COR-L47 (cell line): ENCODE measurements at places on chromosomes 4 and X.
A peak's percentile ranks its signal among the peaks of the same experiment; 100 is the strongest.

DNA sequence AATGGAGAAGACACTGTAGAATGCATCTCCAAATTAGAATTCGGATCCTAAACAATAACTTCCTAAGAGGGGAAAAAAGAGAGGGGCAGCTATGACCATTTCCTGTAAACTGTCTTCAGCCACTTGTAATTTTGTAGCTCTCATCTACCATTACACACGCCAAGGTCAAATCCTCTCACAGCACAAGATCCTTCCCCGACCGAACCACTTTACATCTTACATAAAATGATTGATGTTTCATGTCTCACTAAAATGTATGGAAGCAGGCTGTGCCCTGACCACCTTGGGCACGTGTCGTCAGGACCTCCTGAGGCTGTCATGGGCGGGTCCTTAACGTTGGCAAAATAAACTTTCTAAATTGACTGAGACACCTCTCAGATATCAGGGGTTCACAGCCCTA is 24.1 kb upstream of the PBDC1 start:
- DNase-seq, result peak; percentile 23

DNA sequence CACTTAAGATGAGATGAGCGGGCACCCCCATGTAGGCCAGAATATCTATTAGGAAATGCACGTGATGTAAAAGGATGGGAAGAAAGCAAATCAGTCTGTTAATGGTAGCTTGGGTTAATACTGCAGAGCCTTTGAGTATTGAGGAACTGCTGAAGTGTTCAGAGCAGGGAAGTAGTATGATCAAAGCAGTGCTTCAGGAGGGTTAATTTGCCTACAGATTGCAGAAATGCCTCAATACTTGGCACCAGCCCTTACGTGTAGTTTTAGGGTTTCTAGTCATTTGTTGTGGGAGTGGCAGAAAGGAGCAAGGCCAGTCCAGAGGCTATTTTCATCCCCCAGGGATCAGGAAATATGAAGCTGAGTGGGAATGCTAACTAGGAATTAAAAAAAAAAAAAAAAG is 19.7 kb downstream of the ZFX start:
- DNase-seq, result no peak

DNA sequence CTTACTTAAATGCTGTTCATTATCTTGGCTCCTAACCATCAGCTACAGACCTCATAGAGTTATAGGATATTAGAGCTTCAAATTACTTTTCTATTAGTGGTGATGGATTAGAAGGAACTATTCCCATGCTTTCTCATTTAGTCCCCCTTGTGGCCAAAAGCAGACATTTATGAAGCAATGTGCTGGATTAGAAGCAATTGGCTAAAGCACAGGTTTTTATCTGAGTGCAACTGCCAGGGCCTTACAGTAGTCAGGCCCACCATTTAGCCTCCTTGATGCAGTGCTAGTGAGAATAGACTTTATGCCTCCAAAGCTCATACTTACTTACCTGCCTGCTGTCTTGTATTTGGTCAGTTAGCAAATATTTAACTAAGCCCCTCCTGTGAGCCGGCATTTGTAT is 93.0 kb downstream of the TSPAN7 start:
- peak; percentile 7 for DNase-seq

DNA sequence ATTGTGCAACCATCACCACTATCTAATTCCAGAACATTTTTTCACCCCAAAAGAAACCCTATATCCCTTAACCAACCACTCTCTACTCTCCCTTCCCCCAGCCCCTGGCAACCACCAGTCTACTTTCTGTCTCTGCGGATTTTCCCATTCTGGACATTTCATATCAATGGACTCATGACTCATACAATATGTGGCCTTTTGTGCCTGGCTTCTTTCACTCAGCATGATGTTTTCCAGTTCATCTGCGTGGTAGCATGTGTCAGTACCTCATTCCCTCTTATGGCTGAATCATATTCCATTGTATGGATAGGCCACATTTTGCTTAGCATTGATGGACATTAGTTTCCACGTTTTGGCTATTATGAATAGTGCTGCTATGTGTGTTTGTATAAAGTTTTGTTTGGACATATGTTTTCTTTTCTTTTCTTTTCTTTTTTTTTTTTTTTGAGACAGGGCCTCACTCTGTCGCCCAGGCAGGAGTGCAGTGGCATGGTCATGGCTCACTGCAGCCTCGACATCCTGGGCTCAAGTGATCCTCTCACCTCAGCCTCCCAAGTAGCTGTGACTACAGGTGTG is 335.4 kb downstream of the BCOR start:
- DNase-seq, result no peak

DNA sequence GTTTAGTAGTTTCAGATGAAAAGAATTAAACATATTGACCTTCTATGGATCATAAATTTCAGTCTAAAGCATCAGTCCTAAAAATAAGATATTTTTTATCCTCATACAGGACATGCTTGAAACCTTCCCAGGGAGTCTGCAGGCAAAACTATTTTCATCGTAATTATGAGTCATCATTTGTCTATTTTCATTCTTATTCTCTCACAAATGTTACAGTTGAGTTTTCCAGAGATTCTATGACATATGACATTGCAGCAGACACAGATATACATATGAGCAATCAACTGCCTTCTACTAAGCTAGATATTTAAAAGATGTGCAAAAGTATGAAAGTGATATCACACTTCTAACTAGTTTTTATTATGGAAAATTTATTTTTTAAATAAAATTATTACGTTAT is 398.0 kb downstream of the MAGEB5 start:
- DNase-seq, result no peak

- no peak for DNase-seq
Observed at GRCh38 chrX:11688201-11688600, 22.5 kb upstream of the ARHGAP6 start.

DNA sequence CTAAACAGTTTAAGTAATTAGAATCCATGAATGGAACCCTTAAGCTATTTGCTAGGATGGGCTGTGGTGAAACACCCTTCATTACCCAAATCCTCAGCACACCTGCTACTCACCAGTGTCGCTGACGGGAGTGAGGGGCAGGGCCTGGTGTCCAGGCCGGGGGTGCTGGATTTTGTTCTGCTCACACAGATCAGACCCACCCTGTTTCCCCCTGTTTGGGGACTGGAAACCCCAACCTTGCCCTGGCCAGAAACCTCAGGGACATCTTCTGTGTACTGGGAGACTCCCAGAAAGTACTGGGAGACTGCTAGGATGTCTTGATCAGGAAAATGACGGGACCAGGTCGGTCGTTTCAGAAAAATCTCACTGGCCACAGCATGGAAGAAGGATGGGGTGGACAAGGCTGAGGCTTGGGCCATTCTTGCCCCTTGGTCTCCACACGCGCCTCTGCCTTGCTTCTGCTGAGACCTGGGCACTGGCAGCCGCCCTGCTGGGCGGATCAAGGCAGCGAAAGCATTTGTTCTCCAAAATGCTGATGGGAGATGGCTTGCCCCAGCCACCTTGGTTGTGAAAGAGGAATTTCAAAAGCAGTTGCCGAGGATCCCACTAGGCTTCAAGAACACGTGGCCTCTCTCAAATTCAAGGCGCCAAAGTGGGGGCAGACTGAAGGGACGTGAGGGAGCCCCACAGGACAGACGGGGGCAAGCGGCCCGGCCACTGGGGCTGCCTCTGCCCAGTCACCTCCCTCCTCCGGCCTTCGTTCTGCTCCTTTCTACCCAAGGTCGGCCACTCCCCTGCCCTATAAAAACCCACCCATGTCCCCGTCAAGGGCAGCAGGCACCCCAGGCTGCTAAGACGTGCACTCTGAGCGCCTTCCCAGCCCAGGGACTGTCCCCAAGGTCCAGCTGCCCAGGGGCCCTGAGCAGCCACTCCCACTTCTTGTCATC is 23.5 kb upstream of the PDE6B start:
- DNase-seq, result no peak

- no peak for DNase-seq
Observed at GRCh38 chr4:174214101-174214878, 69.2 kb downstream of the FBXO8 start.

DNA sequence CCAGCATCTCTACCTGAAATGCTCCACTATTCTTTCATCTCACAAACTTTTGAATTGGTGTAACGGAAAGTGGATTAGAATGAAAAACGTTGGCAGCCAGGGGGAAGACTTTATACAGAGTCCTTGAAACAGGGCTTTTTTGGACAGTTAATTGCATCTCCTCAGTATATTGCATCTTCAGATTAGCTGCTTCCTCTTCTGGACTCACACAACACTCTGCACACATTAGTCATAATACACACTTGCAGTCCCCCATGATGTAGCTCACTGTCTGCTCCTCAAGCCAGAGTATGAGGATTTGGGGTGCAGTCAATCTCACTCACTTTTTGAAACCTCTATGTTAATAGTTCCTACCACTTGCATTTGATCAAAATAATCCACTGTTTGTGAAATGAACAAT is 101.0 kb downstream of the ADGRA3 start:
- no peak for DNase-seq

GRCh38 chr4:94332983-94333590 is 9.5 kb downstream of the HPGDS start:
- DNase-seq, result no peak

DNA sequence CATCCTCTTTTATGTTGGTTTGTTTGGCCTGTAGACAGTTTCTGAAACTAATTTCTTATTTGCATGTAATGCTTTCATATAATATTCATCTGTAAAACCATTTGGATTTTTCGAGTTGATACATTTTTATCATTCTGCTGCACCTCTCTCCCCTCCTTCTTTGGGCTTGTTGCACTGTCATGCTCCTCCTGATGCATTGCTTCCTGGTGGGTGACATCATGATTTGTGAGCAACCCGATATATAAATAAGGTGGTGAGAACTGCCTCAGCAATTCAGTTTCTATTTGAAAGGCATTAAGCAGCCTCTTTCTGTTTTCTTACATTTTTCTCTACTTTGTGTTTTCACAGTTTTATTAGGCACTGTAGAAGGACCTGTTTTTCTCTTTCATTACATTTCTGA is 515.7 kb downstream of the RPA4 start:
- DNase-seq, result no peak

DNA sequence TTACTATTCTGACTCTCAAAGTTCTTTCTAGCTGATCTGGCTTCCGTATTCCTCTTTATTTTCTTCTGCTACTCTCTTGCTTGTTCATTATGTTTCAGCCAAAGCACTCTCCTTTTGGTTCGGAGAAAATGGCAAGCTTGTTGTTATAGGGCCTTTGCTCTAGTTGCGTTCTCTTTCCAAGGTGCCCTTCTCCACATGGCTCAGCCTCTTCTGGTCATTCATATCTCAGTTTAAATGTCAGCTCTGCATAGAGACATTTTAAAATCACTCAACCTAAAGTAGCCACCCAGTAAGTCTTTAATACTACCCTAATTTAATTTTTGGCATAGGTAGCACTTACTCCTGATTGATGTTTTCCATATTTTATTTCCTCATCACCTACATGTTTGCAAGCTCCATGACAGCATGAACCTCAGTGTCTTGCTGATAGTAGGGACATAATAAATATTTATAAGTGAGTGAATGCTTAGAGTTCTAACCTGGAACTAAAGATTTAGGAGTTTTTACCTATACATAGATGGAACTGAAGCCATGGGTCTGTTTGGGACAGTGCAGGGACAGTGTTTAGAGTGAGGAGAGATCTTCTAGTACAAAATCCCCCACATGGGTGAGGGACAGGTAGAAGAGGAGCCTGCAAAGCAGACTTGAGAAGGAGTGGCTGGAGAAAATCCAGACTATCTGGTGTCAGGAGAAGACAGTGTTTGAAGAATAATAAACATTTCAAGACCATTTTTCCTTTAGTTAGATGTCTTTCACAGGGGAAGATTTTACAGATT is 17.9 kb downstream of the SLC30A9 start:
- no peak for DNase-seq

DNA sequence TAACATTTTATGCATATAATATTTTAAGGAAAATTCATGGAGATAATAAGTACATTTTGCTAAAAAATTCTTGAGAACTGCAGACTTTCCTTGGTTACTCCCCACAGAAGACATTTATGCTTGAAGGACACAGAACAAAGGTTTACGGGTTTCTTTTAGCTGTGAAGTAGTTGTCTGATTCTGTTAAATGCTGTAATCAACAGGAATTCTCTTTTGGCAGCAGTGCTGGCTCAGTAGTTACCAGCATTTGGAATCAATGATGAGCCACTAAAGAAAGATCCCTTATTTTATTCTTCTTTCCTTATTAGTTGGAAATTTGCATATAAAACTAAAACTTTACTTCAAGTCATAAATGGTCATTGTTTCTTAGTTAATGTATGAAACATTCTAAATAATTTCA is 199.3 kb upstream of the FAT4 start:
- no peak for DNase-seq

- no peak for DNase-seq
Observed at GRCh38 chr4:154047733-154048132, 258.9 kb upstream of the SFRP2 start.

DNA sequence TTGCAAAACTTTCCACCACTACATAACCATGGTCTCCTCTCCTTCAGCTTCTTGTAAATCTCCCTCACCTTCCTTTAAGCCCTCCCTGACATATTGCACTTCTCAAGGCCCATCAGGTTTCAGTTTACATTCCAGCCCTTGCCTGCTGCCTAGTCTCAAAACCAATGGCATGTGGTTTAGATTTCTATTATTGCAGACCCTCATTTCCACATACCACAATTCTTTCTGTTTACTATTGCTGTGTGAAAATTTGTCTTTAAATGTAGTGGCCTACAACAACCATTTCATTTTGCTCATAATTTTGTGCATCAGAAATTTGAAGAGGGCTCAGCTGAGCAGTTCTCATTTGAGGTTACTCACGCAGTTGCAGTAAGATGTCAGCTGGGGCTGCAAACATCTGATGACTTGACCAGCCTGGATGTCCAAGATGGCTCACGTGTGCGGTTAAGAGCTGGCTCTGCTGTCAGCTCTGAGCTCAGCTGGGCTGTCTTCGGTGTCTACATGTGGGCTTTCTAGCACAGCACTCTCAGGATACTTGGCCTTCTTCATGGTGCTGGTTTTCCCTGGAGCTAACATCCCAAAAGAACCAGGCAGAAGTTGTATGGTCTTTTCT is 29.9 kb upstream of the SOD3 start:
- DNase-seq, result no peak

- no peak for DNase-seq
Observed at GRCh38 chr4:7158081-7158750, 34.1 kb upstream of the SORCS2 start.

DNA sequence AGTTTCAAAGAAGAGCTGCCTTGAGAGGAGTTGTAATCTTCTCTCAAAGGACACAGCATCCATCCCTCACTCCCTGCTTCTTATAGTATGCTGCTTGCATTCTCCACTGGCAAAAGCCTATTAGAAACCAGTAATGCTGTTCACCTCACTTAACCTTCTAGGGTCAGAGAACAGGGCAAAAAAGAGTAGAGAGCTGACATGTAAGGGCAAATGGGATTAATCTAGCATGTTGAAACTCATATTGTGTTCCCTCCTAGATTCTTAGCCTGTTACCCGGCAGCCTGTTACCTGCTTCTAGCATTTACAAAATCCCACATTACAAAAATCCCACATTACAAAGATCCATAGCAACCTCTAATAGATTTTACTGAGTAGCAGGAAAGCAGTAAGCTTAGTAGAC is 244.7 kb downstream of the SLC7A11 start:
- DNase-seq, result no peak

- DNase-seq, result no peak
Observed at GRCh38 chrX:44228621-44229020, 114.9 kb downstream of the EFHC2 start.

GRCh38 chrX:138886769-138887168 is 175.3 kb upstream of the FGF13 start:
- peak; percentile 0 for DNase-seq
